Transverse colon (tissue), 4 donors: ENCODE measurements at places on chromosomes 1 and 21. TPM values are rescaled to one million over a fixed set of nuclear protein-coding genes. Genes with fewer than 3 reads are reported as not detected.
A peak's percentile ranks its signal among the peaks of the same experiment; 100 is the strongest.

WNT3A gene
- not detected for total RNA-seq

KRTAP27-1 gene
- not detected for total RNA-seq

OR14K1 gene
- 0.82 TPM for total RNA-seq

NIBAN1 gene
- 29.2 TPM for total RNA-seq

PLA2G2F gene
- not detected for total RNA-seq

SGIP1 gene
- 1.8 TPM for total RNA-seq

CFAP126 gene
- not detected for total RNA-seq

LCE3E gene
- total RNA-seq, result not detected

RBM11 gene
- total RNA-seq, result 2.7 TPM

GUCA2A gene
- 1,776 TPM for total RNA-seq

CDA gene
- 39.7 TPM for total RNA-seq

ITLN1 gene
- total RNA-seq, result 9.5 TPM

DNA sequence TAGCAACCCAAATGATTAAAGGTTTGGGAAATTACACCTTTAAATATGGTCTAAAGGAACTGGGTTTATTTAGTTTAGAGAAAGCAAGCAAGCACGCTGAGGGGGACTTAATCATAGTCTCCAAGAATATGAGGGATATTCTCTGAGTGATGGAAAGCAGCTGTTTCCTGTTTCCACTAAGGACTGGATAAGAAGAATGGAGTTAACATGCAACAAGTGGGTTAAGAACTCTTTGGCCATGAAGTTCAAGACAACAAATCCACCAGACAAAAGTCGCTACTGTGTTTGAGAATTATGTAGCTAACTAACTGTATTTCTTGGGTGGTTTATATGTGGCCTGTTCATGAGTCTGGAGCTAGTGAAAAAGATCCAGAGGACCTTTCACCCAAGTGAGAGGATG, 85.7 kb downstream of the TGFB2 start:
- no peak for DNase-seq

GRCh38 chr1:190429932-190430331, 47.7 kb downstream of the BRINP3 start:
- DNase-seq, result no peak

DNA sequence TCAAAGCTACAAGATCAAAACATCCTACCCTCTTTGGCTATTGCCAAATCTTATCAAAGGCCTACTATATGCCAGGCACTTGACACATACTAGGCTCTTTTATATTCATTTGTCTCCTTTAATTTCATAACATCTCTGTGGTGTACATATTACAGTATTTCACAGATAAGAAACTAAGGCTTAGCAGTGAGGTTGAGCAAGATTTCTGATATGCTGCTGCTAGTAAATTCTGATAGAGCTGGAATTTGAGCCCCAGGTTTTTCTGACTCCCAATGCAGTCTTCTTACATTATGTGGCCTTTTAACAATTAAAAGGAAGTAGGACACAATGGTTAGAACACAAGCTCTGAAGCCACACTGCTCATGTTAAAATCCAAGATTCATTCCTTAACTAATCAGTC, 16.8 kb downstream of the CCDC185 start:
- DNase-seq, result no peak

DNA sequence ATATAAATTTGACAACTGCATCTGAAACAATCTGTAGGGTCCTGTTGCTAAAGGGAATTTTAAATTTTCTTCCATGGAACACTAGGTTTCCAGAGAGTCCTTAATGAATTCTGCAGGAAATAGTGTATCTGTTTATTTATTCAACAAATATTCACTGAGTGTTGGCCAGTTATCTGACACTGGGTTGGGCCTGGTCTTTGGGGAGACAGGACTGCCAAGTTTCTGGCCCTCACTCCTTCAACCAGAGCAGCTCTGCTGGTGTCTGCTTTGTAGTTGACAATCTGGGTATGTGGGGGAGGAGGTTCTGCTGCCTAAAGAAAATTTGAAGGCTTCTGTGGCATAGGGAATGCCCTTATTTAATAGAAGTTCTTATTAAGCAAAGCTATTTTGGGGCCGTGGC, 26.1 kb upstream of the HUNK start:
- DNase-seq, result no peak

DNA sequence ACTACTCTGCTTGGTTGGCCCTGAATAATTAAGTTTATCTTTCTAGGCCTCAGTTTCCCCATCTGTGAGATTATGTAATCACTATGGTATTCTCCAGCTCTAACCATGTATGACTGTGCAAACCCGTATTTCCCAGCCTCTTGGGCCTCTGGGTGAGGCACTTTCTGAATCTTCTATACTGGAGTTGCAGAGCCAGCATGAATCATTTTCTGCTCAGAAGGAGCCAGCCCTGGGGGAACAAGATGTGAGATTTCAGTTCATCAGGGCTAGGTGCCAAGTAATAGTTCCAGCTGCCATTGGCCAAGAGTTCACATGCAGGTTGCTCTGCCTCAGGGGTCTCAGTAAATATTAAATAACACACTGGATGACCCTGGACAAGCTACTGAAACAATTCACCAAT, 47.7 kb upstream of the USP24 start:
- no peak for DNase-seq

- DNase-seq, result no peak
These were observed 72.1 kb downstream of the NEK7 start for GRCh38 chr1:198228925-198229324.

DNA sequence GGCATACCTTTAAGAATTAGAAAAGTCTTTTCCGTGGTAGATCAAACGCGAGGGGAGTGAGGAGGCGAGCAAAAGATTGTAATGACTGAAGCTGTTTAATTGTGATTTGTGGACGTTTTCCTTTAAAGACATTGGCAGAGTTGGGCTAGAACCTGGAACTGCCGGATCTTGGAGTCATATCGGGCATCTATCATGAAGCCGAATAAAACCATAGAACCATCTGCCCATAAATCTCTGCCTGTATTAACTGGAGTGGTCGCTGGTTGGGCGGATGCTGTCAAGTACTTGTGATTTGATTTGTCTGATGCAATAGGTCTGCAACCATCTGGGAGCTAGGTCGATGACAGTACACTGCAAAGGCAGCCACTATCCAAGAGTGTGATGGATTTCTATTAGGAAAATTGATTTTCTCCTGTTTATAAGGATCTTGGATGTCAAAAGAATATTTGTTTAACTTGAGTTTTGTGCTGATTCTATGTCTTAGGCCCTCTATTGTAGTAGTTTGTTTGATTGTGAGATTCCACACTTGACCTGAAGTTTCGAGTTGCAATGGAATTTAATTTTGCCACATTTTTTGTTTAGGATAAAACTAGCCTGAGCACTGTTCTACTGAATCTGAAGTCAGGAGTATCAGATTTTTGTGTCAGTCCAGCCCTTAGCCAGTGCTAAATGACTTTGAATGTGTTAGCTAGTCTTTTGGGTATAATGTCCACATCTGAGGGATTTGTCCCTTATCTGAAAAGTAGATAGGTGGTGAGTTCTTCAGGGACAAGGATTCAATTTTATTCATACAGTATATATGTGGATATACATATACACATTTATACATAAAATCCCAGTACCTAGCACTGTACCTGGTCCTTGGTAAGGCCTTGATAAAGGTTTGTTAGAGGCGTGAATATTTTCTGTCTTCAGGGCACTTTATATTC, 1.2 kb downstream of the SARS1 start:
- DNase-seq, result peak; percentile 59

DNA sequence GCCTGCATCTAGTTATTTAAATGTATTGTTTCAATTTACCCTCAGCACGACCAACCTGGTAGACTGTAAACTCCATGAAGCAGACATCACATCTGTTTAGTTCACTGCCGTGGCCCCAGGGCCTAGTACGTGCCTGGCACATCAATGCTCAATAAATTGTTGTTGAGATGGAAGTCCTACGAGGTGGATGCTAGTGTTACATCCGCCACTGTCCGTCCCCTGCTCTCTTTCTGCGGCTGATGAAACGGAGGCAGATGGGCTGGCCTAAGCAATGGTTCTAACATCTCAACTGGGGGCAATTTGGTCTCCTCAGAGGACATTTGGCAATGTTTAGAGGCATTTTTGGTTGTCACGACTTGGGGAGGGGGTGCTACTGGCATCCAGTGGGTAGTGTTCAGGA, 121.4 kb upstream of the IGSF21 start:
- DNase-seq, result no peak

DNA sequence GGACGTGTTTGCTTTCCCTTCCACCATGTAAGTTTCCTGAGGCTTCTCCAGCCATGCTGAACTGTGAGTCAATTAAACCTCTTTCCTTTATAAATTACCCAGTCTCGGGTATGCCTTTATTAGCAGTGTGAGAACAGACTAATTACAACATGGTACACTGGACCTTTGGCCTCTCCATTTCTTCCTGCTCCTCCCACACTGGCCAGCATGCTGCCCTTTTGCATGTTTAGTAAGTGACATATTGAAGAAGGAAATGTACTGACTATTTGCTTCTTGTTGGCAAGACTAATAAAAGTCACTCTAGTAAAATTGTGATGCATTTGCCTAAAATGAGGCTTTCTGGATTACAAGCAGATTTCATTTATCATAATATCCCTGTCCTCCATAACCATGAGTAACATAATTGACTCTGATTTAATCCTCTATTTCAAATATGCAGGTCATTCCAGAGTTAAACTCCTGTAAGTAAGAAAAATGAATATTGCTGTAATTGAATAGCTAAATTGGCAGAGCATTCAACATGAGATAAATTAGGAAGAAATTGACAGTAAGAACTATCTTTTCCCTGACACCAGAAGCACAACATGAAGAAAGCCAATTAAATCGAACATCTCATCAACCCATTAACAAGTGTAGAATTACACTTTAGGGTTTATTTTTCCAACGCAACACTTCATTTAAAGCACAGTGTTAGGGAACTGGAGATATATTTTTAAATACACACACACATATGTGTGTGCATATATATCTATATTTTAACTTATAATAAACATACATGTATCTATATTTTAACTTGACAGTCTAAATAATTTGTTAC, 427.8 kb upstream of the ZP4 start:
- no peak for DNase-seq

DNA sequence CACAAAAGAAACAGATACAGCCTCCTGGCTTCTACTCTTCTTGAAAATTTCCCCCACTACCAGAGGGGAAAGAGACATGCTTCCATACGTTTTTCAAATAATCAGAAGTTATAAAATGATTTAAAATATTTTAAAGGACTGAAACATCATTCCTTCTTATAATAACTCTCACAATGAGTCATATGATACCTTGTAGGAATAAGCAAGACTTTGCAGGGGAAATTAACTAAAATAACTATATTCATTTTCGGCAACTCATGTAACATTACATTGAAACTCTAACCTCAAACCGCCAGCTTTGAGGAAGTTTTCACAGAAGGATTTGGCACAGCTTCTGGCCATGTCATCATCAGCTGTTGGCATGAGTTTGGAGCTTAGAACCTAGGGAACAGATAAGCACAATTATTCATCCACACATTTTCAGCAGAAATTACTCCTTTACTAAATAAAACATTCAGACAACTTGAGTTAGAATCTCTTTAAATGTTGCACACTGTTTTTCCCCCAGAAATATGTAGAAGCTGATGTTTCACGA, 85.9 kb downstream of the USP24 start:
- no peak for DNase-seq

DNA sequence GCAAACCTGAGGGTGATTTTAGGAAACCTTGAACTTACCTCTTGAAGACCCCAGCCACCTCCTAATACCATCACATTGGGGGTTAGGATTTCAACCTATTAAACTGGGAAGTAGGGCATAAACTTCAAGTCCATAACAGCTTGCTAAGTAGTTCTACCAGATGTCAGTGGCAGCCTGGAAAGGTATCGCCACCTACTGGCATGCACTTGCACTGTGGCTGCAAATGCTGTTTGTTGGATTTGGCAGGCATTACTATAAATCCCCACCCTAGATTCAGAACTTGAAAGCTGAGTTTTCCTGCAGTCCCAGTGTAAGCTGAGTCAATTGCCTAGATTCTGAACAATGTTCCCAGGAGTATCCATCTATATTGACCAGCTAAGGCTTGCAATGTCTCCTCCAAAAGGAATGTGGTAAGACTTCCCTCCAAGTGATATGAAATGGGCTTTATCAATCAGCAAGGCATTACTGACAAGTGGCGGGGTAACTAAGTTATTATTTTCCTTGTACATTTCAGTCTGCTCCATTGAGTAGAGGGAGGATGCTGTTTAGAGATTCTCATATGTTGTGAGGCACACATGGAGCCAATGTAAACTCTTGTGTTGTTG, 474.5 kb downstream of the PTPRC start:
- peak; percentile 54 for DNase-seq

DNA sequence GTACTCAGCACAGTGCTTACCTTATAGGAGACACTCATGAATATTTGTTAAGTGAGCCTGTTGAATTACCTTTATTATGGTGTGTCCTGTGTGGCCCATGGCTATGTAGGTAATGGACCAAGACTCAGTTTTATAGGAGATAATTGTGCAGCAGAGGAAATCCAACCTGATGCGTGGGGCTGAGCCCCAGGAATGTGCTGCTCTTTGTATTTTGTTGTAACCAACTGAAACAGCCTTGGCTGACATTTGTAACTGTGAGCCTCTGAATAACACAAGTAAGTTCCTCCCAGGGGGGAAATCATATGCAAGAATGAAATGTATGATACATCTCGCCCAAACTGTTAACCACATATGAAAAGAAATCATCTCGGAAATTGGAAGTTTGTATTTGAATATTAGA, 364.2 kb upstream of the ZP4 start:
- DNase-seq, result no peak

- no peak for DNase-seq
These were observed 12.0 kb downstream of the OTUD3 start for GRCh38 chr1:19894218-19894617.

- DNase-seq, result no peak
These were observed 24.6 kb downstream of the LRRC41 start for GRCh38 chr1:46278807-46279206.

DNA sequence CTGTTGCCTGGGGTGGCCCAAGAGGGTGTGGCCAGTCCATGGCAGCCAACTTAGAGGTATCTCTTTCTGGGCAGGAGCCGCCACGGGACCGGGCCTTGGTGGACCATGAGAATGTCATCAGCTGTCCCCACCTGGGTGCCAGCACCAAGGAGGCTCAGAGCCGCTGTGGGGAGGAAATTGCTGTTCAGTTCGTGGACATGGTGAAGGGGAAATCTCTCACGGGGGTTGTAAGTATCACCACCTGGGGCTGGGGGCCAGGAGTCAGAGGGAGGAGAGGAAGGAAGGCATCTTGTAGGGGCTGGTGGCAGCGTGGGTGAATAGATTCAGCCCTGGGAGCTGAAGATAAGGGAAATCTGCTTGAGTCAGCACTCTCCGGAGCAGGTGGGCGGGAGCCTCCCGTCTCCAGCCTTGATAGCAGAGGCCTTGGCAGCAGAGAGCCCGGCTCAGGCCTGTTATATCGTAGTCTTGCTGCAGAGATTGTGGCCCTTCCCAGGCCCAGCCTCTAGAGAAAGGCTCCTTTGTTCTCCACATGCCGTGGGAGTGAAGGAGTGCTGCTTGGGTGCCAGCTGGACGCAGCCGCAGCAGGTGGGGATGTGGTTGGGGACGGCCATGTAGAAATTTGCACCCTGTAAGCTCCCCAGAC, 25.4 kb downstream of the PHGDH start:
- DNase-seq, result peak; percentile 39

GRCh38 chr1:25815208-25816111, 4.3 kb upstream of the MTFR1L start:
- no peak for DNase-seq

GRCh38 chr1:114715952-114716303, 643 bp downstream of the NRAS start:
- DNase-seq, result no peak
